Stimulated activated naive CD8-positive, alpha-beta T cell treated with anti-CD3 and anti-CD28 coated beads, Interleukin-15, amount 100 ng/mL, for 72 hours (primary cell): ENCODE measurements at places on chromosomes 6 and 20.

DNA sequence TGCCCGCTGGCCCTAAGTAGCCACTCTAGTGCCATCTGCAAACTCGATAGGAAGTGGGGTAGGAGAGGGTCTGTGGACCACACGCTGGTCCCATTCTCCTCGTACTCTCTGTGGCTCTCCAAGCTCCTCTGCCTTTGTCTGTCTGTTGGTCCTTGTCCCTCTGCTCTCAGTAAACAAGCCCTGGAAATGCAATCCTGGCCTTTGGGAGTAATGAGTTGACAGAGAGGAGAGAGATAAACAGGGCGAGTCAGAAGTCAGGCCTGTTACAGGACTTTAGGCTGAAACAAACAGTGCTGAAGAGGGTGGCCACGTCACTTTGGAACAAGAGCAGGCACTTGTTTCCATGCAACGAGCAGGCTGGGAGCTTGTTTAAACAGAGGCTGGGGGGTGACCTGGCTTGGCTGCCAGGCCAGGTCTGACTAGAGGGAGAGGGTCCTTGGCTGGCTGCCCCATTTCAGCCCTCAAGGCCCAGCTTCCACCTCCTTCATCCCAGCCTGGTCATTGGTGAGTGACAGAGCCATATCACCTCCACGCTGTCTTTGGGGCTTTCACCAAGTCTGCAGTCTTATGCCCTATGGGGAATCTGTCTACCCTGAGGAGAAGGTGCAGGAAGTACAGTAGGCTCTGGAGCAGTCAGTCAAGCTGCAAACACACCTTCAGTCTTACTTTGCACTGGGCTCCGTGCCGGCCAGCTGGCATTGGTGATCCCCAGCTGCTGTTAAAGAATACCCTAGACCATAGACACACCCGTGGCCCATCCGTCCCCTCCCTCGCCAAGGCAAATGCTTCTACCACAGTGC is 22.6 kb downstream of the FOXP4 start:
- DNase-seq, result no peak

GRCh38 chr6:8063761-8064637 is at the start of gene BLOC1S5:
Gene BLOC1S5, minus strand, starts transcription at chr6:8064389. Its CDS starts 13 bp downstream, at chr6:8064376.
- DNase-seq, result peak; percentile 97

DNA sequence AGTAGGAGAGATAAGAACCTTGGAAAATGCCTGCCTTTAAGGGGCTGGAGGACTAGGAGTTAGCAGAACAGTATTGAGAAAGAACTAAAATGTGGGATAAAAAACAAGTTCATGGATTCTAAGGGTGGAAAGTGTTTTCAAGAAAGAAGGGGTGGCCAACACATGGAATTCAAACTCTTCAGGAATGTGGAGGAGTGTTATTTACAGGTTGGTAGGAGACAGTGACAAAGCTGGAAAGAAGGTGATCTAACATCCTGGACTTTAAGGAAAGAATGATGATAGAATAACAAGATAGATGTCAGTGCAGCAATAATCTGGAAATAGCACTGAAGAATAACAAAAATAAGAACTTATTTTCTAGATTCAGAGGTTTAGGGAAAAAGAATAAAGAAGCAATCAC is 54.0 kb upstream of the TNFRSF21 start:
- DNase-seq, result no peak

DNA sequence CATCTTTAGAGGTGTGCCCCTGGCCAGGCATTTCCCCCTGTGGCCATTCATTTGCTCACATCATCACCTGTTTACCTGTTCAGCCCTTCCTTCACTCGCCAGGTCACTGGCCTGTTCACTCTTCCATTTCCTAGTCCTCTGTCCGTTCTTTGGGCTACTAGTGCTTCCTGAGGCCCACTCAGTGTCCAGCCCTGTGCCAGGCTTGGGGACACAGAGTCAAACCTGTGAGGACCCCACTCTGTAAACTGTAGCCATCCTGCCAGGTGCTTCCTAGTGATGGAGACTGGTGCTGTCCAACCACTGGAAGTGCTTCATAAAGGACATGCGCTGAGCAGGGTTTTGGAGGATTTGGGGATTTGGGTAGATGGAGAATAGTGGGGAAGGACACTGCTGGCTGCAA is 3.5 kb downstream of the DLGAP4 start:
- DNase-seq, result no peak

DNA sequence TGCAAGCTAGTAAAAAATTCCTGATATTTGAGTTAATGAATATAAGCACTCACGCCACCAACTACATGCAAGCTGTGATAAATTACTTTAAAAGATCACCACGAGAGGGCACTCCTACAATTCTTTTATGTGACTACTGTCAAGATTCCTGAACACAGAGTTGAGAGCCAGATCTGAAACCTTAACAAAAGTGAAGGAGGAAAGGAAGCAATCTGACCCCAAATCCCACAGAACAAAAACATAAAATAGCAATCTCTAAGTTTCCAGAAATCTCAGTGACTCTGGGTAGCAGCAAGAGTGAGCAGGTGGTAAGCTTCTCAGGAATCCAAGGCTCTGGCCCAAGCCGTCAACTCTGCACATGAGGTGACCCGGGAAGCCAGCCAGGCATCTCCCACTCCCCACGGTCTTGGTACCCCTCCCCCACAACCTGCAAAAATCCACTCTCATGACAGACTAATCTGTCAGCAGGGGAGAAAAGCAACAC is 55.1 kb downstream of the STAU1 start:
- no peak for DNase-seq

DNA sequence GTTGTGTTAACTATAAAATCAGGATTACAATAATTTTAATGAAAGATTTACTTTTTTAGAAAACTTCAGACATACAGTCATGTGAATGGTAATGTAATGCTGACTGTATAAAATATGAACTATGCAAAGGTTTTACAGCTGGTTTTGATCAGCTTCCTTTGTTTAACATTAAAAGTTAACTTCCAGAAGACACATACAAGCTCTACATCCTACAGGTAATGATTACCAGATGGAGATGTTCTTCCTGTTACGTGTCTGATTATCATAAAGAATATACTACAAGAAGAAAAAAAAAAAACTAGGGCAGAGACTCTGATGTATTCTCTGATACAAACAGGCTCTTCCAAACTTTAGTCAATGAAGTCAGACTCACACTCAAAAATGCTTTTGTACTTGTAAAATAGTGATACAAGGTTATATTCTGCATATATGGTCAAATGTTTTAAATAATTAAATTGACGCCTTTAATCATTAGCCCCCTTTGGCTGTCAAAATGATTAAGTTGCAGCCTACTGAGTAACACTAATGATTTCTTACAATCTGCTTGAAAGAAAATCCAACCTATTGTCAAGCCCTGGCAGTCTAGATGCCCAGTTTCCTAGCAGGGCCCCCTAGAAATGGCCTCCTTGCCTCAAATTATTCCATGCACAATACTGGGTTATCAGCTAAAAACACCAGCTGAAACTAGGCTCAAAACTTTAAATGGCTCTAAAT is 251.8 kb upstream of the RUNX2 start:
- no peak for DNase-seq

- peak; percentile 26 for DNase-seq
Observed at GRCh38 chr6:33840048-33840926, 36.5 kb upstream of the MLN start.

DNA sequence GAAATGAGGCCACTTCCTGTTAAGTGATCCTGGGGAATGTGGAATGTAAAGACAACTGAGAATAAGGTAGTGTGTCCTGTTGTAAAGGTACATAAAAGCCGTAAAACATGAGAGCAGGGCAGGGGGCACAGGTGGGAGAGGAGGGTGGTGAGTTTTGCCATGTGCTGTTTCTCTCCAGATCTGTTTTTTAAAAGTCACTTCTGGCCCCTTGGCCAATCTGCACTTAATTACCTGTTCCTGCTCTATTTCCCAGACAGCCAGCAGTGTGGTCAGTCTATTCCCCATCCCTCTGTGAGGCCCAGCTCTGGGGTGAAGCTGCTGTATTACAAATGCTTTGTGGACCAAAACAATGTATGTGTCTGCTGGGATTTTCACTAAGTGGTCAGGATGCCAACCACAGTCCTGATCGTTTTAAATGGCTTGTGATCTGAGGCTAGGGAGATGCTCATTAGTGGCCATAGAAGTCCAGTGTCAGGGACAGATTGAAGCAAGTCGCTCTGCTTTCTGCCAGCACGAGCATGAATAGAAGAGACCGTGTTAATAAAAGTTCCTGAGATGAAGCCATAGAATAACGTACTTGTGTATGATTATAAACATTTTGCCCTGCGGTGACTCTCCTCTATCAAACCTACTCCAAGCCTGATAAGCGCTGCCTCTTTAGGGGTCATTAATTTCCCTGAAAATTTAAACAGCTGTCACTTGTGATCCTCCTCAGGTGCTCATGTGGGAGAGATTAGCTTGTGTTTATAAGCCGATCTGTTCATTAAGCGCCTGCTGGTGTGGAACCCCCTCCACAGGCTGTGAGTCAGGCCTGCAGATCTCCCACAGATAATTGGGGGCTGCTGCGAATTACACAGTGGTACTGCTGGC is 111.8 kb upstream of the CENPW start:
- DNase-seq, result no peak

- no peak for DNase-seq
Observed at GRCh38 chr6:138869398-138869797, 73.5 kb downstream of the ECT2L start.

- DNase-seq, result no peak
Observed at GRCh38 chr6:43927532-43928210, 157.7 kb downstream of the VEGFA start.

GRCh38 chr20:50913690-50914375 is 17.4 kb downstream of the ADNP start:
- peak; percentile 14 for DNase-seq

GRCh38 chr20:51366155-51366886 is 176.2 kb downstream of the NFATC2 start:
- DNase-seq, result no peak
